Iris pigment epithelial cell (primary cell): ENCODE measurements at places on chromosomes 5 and 9.
A peak's percentile ranks its signal among the peaks of the same experiment; 100 is the strongest.

DNA sequence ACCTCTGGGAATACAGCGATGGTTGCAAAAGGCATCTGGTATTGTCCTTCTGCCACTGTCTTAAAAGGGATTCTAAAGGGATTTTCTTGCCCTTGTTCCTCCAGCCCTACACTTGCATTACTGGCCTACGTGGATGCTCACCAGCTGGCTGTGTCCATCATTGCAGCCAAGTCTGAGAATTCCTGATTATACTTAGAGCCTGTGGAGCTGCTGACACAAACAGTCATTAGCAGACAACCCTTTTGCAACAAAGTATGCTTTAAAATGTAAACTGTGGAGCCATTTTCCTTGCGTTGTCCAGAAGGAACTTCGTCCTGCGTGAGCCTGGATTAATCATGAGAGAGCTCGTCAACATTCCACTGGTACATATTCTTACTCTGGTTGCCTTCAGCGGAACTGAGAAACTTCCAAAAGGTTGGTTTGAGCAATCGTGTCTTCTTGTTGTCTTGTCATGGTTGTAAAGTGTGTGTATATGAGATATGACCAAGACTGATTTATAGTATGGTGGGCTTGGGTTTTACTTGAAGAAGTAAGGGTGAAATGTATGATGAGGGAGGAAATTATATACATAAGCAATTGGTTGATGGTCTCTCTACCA, at the start of gene MUSK:
TSS of gene MUSK (plus strand) at position 222 of the 598 bp plus-strand sequence. CDS start at position 336, 114 bp downstream.
- no peak for DNase-seq

- DNase-seq, result no peak
These were observed 4.8 kb upstream of the HSPA9 start for GRCh38 chr5:138580001-138580400.

GRCh38 chr5:173775261-173776197, 112.6 kb upstream of the CPEB4 start:
- DNase-seq, result no peak

DNA sequence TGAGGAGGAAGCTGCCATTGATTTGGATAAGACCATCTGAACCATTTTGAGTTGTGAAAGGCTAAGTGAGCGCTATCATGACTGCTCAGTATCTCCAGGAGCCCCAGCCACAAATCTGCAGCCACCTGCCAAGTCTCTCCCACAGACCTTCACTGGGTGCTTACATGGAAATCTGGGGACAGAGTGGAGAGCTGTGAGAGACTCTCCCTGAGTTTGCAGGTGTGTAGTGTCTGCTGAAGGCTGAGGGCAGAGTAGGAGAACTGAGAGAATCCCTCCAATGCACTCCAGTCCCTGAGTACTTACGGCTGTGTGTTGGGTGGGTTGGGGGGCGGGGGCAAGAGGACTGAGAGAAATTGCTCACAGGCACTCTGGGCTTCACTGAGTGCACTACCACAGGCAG, 123.7 kb downstream of the PRELID2 start:
- DNase-seq, result no peak

GRCh38 chr5:109410389-109411148, 795 bp upstream of the PJA2 start:
- DNase-seq, result peak; percentile 86

- no peak for DNase-seq
These were observed 349.8 kb upstream of the DAB2 start for GRCh38 chr5:39774605-39775004.

- no peak for DNase-seq
These were observed 723 bp upstream of the LCN15 start for GRCh38 chr9:136765041-136765440.

DNA sequence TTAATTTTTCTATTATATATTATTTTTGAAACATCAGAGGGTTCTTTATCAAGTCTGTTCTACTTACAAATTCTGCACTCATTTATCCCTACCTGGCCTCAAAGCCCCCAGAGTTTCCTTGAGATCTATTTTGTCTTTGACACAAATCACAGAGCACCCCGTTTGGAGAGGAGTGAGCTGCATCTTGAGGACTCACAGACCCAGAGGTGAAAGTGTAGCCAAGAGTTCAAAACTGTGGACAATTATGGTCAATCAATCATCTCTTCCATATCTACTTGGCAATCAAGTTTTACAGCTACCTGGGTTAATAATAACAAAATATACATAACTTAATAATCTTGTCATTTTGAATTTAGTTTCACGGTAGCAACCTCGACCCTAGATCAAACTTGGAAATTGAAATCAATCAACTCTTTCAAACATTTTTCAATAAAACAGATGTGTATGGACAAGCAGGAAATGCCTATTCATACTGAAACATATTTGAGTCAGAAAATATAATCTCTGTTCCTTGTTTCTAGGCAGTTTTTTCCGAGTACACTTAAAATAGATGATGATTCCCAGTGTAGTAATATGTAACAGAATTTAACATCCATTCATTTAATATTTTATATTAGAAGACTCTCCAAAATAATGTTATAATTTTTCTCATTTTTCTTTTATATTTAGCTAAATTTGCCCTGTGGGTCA, 13.7 kb upstream of the SYK start:
- DNase-seq, result no peak

- DNase-seq, result peak; percentile 48
These were observed 79.6 kb downstream of the PHAX start for GRCh38 chr5:126680191-126680817.

DNA sequence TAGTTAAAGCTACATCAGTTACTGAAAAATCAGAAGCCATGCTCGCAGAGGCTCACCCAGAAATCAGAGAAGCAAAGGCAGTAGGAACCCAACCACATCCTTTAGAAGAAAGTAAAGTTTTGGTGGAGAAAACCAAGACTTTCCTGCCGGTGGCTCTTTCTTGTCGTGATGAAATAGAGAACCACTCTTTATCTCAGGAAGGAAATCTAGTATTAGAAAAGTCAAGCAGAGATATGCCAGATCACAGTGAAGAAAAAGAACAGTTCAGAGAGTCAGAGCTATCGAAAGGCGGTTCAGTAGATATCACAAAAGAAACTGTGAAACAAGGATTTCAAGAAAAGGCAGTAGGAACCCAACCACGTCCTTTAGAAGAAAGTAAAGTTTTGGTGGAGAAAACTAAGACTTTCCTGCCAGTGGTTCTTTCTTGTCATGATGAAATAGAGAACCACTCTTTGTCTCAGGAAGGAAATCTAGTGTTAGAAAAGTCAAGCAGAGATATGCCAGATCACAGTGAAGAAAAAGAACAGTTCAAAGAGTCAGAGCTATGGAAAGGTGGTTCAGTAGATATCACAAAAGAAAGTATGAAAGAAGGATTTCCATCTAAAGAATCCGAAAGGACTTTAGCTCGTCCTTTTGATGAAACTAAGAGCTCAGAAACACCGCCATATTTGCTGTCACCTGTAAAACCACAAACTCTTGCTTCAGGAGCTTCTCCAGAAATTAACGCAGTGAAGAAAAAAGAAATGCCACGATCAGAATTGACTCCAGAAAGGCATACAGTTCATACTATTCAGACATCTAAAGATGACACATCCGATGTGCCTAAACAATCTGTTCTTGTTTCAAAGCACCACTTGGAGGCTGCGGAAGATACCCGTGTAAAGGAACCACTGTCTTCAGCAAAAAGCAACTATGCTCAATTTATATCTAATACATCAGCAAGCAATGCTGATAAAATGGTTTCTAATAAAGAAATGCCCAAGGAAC, 47.2 kb downstream of the CMYA5 start:
- no peak for DNase-seq

DNA sequence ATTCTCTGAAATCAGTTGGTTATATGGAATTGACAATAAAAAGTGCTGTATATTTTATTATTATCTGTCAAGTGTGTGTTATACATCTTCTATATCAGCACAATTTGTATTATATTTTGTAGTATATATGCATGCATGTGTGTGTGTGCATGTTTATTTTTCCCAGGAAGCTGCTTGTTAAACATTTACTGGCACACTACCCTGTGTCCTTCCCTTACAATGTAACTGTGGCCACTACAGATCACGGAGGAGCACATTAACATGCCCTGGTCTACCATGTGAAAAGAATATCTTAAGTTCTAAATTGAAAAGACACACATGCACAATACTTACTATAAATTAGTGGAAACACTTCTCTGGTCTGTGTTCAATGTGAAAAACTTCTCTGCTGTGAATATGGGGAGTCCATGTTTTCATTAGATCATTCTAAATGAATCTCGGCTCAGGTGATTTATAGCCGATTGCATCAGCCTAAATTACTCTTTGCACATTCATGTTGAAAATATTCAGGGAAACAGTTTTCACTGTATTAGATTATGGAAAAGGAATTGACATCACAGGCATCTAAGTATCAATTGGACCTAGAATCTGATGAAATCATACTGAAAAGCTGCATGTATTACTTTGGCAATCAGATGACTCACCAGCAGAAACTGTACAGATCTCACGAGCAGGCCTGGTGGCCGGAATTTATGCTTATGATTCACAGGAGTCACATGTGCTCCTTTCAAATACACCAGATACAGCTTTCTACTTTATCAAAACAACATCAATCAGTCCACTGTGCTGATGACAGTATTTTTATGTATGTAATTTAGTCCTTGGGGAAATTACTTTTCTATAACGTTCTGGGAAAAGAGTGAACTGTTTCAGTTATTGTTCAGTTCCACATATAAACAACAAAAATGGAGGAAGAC, 39.4 kb downstream of the LURAP1L start:
- DNase-seq, result peak; percentile 99

DNA sequence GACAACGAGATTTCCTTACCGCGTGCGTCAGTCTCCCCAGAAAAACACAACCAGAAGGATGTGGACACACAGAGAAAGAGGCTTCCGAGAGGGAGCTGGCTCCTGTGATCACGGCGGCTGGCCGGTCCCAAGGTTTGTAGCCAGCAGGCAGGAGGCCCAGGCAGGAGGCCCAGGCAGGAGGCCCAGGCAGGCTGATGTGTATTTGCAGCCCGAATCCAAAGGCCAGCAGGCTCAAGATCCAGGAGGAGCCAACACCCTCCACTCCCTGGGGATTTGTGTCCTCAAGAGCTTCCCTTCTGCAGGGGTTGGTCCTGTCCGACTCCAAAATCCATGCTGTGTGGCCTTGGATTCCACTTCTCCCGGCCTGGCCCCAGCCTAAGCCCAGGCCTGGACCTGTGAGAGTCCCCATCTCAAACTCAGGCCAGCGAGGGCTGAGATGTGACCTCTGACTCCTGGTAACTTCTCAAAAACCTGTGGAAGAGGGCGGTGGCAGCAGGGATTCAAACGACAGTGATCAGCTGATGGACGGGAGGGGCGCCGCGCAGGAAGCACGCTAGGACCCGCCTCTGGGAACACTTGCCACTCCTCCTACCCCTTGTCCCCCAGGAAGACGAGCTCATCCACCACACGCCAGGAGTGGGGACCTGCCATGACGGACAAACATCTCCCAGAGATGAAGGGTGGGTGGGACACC, 75.0 kb upstream of the PPP1R26 start:
- DNase-seq, result no peak

DNA sequence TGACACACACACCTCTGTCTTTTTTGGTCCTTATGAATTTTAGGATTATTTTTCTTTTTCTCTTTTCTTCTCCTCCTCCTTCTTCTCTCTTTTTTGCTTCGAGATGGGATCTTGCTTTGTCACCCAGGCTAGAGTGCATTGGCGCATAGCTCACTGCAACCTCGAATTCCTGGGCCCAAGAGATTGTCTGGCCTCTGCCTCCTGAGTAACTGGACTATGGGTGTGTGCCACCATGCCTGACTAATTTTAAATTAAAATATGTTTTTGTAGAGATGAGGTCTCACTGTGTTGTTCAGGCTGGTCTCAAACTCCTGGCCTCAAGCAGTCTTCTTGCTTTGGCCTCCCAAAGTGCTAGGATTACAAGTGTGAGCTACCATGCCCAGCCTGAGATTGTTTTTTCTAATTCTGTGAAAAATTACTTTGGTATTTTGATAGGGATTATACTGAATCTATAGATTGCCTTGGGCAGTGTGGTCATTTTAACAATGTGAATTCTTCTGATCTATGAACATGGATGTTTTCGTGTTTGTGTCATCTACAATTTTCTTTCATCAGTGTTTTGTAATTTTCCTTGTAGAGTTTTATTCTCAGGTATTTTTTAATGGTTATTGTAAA, 7.7 kb downstream of the AHRR start:
- no peak for DNase-seq

DNA sequence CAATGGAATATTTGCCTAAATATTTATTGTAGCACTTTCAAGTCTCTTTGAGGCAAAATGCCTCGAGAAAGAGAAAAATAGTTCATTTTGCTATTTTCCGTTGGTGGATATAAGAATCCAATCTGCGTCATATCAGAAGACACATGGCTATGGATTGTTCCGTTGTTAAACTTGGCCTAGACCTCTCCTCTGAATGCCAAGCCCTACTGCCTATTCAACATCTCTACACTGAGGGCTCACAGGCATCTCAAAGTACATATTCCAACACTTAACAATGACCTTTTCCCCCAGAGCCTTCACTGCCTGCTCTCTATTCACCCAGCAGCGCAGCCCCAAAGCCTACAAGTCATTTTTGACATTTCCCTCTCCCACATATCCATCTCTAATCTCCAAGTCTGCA, 350.1 kb downstream of the GLIS3 start:
- DNase-seq, result no peak

DNA sequence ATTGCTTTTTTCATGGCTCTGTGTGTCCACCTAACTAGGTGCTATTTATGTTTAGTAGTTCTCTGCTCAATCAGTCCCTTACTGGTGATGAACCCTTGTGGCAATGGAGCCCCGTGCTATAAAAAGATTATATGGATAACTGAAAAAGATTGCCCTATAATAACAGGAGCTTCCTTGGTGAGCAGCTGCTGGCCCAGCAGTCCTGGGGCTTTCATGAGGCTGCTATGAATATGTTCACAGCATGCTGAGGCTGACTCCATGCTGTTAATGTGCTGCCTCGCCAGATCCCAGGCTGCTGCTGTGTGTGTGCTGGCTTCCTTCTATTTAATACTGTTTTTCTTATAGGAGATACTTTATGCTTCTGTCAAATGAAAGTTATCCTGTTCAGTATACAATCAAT, 357.5 kb downstream of the TAF11L14 start:
- no peak for DNase-seq

GRCh38 chr5:12245429-12245828, 341.2 kb upstream of the CTNND2 start:
- no peak for DNase-seq

DNA sequence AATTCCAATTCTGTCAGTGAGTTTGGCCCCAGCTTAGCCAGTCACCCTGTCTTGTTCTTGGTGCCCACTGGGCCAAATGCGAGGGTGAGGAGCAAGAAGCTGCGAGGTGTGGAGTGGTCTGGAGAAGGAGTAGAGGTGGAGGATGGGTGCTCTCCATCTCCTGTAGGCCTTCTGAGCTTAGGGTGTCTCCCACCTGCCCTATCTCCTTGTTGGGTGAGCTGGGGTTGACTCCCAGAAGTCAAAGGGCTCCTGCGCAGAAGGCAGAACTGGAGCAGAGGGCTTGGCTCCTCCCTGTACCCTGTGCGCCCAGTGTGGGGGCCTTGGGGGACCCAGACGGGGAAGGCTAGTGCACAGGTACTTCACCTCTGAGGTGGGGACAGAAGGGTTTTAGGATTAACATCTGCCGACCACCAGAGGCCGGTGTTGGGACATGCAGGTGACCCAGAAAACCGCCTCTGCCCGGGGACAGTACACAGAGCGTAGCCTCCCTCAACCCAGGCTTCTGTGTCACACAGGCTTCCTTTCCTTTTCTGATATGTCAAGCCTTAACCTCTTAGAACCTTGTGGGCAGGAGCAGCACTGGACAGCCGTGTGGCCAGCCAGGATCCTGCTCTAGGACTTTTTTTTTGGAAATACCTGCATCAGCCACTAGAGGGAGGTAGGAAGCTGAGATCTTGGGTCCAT, 16.9 kb downstream of the IL5 start:
- DNase-seq, result peak; percentile 52
